ENCODE measurements at places on chromosomes 7 and 10. TPM values are rescaled to one million over a fixed set of nuclear protein-coding genes. Genes with fewer than 3 reads are reported as not detected.

DNA sequence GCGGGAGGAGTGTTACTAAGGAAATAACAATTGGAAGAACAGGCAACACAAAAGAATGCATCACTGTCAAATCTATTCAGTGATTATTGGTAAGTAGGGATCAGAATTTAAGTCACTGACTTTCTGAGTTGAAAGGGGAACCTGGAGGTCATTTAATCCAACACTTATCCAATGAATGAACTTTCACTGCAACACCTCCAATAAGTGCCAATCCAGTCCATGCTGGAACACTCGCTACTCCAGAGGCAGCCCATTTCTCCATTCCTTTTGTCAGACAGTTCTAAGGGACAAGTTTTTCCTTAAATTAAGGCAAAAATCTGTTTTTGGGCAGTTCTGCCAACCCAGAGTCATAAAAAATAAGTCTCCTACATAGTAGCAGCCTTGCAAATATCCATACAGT, 29.5 kb downstream of the FRA10AC1 start:
- no peak for DNase-seq

The TMEM184A gene
- 129 TPM for total RNA-seq

GRCh38 chr10:7014721-7015120, 396.1 kb downstream of the SFMBT2 start:
- DNase-seq: no peak

GRCh38 chr10:131774681-131775085, 126.1 kb upstream of the PPP2R2D start:
- DNase-seq: no peak

GRCh38 chr7:146116521-146117222, at the start of gene CNTNAP2:
TSS of gene CNTNAP2 (plus strand) at chr7:146116801. CDS start at chr7:146116877, 76 bp downstream.
- no peak for DNase-seq

DNA sequence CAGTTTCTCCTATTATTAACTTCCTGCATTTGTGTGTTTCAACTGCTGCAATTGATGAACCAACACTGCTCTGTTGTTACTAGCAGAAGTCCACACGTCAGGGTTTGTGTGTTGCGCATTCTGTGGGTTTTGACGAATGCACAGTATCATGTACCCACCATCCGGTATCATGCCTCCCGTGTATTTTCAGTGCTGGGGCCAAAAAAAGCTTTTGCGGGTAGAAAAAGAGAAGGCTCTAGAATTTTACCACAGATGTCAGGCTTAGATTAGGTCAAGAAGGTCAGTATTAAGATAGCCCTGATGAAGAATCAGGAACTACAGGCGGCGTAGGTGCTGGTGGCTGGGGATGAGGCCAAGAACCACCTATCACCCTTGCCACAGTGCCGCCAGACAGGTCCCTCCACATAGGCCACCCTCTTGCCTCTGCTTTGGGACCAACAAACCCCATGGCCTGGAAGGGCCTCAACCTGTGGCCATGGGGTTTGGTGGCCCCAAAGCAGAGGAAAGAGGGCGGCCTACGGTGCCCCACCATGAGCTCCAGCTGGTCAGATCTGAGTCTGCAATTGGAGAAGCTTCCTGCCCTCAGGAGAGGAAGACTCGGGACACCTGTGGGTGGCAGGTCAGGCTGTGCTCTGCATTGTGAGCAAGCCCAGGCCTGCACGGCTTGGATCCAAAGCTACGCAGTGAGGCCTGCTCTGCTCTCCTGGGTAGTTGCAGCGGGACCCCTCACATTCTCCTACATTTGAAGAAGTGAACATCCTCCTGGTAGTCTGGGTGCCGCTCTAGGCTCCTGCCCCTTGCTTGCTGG, 71.9 kb downstream of the MKI67 start:
- no peak for DNase-seq

GRCh38 chr7:151925446-151926335, 30.6 kb upstream of the GALNTL5 start:
- DNase-seq: no peak

The CHST15 gene
- total RNA-seq: 27.0 TPM

The LEP gene
- 7.4 TPM for total RNA-seq

The OPALIN gene
- not detected for total RNA-seq

- no peak for DNase-seq
Measured at GRCh38 chr7:106039486-106040060, 72.5 kb downstream of the SYPL1 start.

The FRMPD2 gene
- total RNA-seq: not detected
